HTR-8/SVneo (cell line): ENCODE measurements at places on chromosomes 11 and 22.

DNA sequence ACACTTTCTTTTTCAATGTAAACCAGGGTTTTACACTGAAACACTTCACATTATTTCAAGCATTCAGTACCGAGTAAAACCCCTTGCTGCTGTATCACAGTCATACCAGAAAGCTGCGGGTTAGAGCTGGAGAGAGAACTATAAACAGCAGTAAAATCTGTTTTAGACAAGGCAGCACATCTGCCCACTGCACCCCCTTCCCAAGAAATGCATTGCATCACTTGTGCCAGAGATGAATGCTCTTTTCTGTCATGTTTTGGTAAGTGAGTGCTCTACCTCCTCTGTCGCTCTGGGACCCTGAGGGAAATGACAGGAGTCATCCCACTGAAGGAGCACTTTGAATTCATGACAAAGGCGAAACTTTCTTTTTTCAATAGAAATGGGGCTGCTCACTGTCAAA lies 107.2 kb downstream of the MAML2 start:
- DNase-seq = no peak

DNA sequence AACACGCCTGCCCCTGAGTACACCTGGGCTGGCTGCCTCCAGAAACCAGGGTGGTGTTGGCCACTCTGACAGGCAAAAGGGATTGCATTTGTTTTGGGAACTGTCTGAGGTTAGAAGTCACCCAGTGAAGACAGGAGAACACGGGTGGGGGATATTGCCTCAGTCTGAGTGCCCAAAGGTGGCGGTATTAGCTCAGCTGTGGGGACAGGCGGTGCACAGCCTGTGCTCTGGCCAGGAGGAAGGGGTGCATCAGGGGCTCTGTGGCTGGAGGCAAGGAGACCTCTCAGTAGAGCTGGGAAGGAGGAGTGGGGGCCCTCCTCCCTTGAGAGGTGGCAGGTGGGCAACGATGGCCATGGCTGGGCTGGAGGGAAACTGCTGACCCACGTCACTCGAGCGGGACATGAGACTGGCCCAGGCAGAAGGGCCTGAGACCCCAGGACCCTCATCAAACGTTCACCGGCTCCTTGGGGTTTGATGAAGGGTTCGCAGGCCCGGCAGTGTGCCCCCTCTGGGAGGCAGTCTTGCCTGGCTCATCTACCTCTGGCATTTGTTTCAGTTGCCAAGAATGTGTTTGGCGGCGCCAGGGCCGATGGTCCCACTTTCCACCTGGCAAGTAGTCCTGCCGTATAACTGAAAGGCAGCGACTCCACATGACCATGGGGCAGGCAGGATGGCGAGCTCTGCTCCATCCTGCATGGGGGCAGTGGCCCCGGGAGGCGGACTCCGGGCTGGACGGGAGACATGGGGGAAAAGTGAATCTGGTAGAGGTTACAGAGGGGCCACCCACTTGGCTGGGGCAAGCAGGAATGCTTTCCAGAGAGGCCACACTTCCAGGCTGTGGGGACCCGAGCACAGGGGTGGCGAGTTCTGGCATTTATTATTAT lies 52.8 kb upstream of the SMIM38 start:
- DNase-seq = no peak

DNA sequence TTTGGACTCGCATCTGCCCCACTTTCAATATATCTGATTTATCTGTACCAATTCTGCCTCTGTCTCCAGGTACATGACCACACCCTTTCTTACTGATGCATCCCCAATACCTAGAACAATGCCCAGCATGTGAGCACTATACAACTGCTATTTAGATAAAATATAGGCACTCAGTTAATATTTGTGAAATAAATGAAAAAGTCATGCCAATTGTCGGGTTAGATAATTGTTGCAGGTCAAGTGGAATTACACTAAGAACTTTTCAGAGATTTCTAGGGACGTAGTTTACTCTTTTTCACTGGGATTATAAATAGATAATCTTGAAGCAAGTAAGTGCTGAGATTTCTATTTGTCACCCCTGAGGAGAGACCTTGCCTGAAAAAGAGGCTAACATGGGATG lies 20.5 kb downstream of the OOSP4A start:
- no peak for DNase-seq

DNA sequence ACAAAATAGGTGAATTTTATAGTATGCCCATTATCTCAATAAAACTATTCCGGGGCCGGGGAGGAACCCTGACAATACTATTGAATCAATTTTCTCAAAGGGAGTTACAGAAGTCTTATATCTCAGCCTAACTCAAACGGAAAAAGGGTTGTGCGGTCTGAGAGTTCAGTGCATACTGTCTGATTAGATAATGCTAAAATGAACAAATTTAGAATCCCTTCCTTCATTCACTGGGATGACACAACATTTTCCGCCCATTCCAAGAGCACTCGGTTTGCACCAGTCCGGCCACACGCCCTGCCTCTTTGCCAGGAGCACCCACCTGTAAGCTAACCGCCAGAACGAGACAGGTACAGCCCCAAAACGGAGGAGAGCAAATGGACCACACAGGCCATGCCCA lies 50.0 kb upstream of the NFRKB start:
- no peak for DNase-seq

GRCh38 chr11:22076271-22076930 lies 116.5 kb upstream of the ANO5 start:
- DNase-seq = no peak

GRCh38 chr11:128342511-128343134 lies 244.7 kb downstream of the ETS1 start:
- DNase-seq = no peak

GRCh38 chr22:32706149-32706548 lies 95.4 kb upstream of the TIMP3 start:
- no peak for DNase-seq

GRCh38 chr11:57336111-57336666 lies 497 bp upstream of the SSRP1 start:
- no peak for DNase-seq

- DNase-seq = no peak
These were observed 71.0 kb downstream of the AMBRA1 start for GRCh38 chr11:46522682-46523281.

DNA sequence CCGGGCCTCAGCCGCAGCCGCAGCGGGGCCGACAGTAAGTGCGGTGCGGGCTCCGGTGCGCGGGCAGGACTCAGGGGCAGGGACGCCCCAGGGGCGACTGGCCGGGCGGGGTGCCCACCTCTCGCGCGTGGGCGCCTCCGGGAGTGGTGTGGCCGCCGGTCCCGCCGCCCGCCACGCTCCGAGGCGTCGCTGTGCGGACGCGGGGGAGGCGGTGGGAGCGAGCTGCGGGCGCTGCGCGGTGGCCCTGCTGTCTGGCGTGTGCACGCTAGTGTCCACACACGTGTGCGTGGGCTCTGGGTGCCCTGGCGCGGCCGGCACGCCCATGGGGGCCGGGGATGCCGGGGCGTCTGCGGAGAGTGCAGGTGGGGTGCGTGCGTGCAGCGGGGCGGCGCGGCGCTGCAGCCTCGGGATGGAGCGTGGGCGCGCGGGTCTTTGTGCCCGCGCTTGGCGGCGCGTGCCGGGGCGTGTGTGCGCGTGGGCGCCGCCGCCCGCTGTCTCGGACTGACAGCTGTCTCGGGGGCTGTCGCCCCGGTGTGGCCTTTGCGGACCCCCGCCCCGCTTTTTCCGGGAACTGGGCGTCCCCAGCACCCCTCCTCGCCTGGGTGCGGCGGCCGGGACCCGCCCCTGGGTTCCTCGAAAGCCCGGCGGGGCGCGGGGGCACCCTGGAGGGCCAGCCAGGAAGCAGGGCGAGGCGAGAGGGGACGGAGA lies 804 bp downstream of the KCNK4 start:
- no peak for DNase-seq
